ENCODE measurements at places on chromosomes 3 and 15. TPM values are rescaled to one million over a fixed set of nuclear protein-coding genes. Genes with fewer than 3 reads are reported as not detected.

Gene ANKRD63
- not detected for total RNA-seq

Gene GOLGA8G
- total RNA-seq, result not detected

- no peak for DNase-seq
These were observed 38.3 kb upstream of the WNT5A start for GRCh38 chr3:55525436-55525835.

GRCh38 chr3:180808823-180809575, 103.5 kb upstream of the FXR1 start:
- DNase-seq, result no peak

GRCh38 chr3:25455441-25456132, 27.5 kb downstream of the RARB start:
- no peak for DNase-seq

DNA sequence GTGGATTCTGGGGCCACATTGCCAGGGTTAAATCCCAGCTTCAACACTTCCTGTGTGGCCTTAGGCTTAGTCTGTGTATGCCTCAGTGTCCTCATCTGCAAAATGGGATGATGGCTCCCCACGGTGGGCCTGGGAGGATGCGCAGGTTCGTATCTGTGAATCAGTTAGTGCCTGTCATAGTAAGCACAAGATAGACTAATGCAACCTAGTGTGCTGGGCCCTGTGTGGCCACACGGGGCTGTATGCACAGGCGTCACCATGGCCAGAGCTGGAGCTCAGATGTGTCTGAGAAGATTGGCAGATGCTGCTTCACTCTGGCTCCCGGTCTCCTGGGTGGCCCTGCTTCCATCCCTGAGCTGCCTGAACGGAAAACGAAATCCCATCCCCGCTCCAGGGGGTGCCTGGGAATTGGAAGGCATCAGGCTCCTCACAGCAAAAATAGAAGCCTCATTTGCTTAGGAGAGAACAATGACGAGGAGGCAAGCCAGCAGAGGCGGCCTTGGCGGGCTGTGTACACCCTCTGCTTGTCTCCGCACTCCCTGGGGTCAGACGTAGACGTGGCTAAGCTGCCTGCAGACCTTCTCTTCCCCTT, 103.6 kb downstream of the APBA2 start:
- DNase-seq, result no peak

DNA sequence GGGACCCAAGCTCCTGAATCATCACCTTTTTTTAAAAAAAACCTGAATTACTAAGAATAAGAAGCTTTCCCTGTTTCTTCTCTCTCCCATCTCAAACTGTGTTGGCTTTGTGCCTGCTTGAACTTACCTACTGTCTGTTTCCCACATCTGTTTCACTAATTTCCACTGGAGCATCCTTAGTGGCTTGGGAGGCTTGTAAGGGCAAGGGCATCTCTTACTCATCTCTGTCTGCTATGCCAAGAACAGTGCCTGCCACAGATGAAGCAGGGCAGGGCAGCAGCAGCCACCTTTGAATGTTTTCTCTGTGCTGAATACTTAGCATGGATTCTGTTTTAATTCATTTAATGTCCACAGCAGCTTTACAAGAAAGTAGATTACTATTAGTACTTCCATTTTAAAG, 42.3 kb downstream of the SNRK start:
- no peak for DNase-seq

GRCh38 chr3:173529062-173529711, 131.6 kb downstream of the NLGN1 start:
- DNase-seq, result no peak

DNA sequence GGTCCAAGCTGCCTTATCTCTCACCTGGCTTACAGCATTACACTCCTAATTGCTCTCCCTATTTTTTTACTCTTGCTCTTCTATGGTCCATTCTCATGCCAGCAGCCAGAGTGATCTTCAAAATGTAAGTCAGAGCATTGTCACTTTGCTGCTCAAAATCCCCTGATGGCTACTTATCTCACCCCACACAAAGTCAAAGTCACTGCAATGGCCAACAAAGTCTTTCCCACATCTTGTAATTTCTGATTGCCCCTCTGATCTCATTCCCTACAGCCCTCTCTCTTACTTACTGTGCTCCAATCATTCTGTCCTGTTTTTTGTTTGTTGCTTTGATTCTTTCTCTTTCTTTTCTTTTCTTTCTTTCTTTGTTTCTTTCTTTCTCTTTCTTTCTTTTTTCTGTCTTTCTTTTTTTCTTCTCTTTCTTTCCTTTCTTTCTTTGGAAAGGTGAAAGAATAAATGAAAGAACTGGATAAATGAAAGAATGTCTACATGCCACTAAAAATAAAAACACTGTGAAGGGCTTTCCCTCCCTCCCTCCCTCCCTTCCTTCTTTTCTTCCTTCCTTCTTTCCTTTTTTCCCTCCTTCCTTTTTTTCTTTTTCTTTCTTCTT, 34.9 kb upstream of the TIPARP start:
- DNase-seq, result no peak

DNA sequence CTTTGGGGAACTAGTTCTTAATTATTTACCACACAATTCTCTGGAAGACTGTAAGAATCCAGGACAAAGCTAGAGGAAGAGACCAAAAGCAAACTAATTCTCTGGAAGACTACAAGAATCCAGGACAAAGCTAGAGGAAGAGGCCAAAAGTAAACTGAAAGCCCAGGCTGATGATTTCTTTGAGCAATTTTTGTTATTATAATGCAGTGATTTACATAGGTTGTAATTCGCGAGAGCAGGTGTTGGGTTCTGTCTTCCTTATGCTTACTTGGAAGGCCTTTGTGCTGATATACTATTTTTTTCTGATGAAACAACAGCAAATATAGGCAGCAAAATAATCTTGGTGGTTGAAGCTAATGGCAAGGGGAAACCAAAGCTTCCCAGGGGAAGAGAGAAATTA, 5.2 kb downstream of the SPTSSB start:
- DNase-seq, result no peak

GRCh38 chr15:97604677-97605076, 355.8 kb upstream of the ARRDC4 start:
- no peak for DNase-seq

Gene IQCF5
- not detected for total RNA-seq
